ENCODE measurements at places on chromosomes 5 and 9. TPM values are rescaled to one million over a fixed set of nuclear protein-coding genes. Genes with fewer than 3 reads are reported as not detected.

The FCN1 gene
- 0.95 TPM for total RNA-seq

DNA sequence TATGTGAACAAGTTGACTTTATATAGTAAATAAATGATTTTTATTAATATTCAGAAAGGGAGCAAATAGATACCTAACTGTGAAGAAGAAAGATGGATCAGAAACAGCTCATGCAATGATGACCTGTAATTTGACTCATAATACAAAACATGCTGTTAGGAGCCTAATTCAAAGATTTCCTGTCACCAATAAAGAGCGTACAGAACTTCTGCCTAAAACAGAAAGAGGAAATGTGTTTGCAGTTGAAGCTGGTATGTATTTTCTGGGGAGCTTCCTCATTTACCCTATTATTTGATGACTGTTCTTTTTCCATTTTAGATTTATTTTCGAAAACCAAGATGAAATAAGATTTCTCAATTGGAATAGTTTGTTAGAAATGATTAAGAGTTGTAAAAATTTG is 11.4 kb downstream of the YTHDC2 start:
- DNase-seq: no peak

GRCh38 chr5:101608322-101608721 is 687.8 kb downstream of the SLCO4C1 start:
- DNase-seq: no peak

The NIPBL gene
- total RNA-seq: 53.2 TPM

GRCh38 chr5:160209917-160210316 is 19.4 kb upstream of the FABP6 start:
- no peak for DNase-seq

DNA sequence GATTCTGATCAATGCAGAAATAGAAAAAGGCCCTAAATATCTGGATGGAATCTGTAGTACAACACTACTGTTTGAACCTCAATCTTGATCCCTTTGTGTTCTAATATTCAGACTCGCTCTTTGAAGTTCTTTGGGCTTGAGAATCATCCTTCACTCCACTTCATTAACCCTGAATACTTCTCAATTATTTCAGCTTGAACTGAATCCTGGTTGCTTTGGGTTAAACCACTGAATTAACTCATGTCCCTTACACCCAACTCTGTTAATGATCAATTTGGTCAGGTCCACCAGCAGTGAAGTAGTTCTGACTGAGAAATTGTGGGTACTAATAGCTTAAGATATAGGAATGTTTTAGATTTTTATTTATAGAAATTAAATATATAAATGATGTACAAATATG is 1707.2 kb upstream of the ACO1 start:
- DNase-seq: no peak

GRCh38 chr9:114861922-114862605 is 56.2 kb upstream of the TNFSF15 start:
- DNase-seq: no peak

The DNM1 gene
- 3.8 TPM for total RNA-seq

DNA sequence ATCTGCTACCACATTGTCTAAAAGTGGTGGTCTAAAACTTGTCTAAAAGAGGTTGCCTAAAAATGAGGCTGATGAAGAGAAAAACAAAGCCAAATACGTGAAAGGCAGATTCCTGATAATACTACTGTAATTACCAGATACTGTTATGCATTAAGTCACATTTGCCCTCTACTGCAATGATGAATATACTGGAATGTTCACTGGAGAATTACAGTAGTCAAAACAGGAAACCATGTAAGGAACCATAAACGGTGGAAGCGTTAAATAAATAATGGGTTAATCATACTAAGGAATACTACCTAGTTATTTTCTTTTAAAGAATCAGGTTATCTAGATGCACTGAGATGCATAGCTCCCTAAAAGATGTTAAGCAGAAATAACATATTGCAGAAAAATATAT is 201.3 kb downstream of the MCTP1 start:
- no peak for DNase-seq

- DNase-seq: no peak
These were observed 1132.9 kb upstream of the WWC1 start for GRCh38 chr5:167158588-167158987.

The LECT2 gene
- total RNA-seq: not detected

Measured in left colon (tissue), 2 donors.